Vein endothelial cell (primary cell): ENCODE measurements at places on chromosomes 5 and 9. TPM values are rescaled to one million over a fixed set of nuclear protein-coding genes. Genes with fewer than 3 reads are reported as not detected.

The SLC1A1 gene
- total RNA-seq = 20.2 and 24.5 TPM in 2 replicates

The UNC5A gene
- total RNA-seq = under 0.01 and 1.2 TPM in 2 replicates

The ANXA2R gene
- 5.4 and 6.2 TPM in 2 replicates for total RNA-seq

The SLC36A2 gene
- not detected in 2 replicates for total RNA-seq

The ASS1 gene
- total RNA-seq = 9.9 and 22.2 TPM in 2 replicates

The BSPRY gene
- not detected in 2 replicates for total RNA-seq

The PCDHA8 gene
- total RNA-seq = under 0.01 TPM in 1 of 2 replicates, not detected in the other

The IFNK gene
- not detected in 2 replicates for total RNA-seq

The SMIM15 gene
- total RNA-seq = 43.8 and 44.1 TPM in 2 replicates

The PCDHGA11 gene
- total RNA-seq = 11.4 and 12.4 TPM in 2 replicates

The PRDM9 gene
- total RNA-seq = not detected in 2 replicates

The TNFSF15 gene
- 19.3 and 26.9 TPM in 2 replicates for total RNA-seq

The FREM1 gene
- total RNA-seq = under 0.01 TPM in 1 of 2 replicates, not detected in the other

The PCDHGA3 gene
- 0.86 and 1.3 TPM in 2 replicates for total RNA-seq
